ENCODE measurements at places on chromosomes 16 and 17.

DNA sequence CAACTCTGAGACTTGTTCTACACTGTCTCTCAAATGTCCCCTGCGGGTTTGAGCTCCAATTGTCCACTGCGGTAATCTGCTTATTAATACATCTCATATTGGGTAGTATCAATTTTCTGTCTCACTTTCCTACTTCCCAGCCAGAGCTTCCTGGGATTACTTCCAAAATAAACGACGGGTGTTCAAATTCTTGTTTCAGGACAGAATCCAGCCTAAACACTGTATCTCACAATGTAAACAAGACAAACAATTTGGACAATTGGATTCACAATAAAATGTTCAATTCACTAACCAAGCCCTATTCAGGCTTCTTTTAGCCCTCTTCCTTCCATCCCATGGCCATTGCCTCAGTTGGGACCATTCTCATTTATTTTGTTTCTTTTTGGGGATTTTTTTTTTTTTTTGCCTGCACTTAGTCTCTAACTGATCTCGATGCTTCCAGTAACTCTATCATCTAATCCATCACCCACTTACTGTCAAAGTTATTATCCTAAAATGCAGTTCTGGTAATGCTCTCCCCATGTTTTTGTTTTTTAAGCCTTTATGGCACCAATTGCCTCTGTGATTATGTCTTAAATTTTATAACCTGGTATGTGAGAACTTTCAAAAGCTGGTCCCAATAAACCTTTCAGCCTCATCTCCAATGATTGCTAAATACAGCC, 2.0 kb upstream of the VAT1L start:
- DNase-seq: no peak

GRCh38 chr17:29744121-29744520, 121.4 kb upstream of the CORO6 start:
- no peak for DNase-seq

DNA sequence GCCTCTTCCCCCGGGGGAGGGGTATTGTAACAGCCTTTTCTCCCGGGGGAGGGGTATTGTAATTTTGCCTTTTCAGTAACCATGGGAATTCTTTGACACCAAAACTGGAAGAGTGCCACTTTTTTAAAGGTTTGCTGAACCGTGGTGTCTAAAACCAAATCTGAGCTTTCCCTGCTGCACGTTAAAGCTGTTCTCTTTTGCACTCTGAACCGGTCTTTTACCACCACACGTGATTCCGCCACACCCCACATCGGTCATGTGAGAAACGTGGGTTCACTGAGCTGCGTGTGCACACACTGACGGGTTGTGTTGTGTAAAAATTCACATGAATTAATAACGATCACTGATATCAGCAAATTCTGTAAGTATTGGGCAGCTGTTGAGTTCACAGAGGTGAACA, 9.2 kb upstream of the ACSF3 start:
- DNase-seq: no peak

DNA sequence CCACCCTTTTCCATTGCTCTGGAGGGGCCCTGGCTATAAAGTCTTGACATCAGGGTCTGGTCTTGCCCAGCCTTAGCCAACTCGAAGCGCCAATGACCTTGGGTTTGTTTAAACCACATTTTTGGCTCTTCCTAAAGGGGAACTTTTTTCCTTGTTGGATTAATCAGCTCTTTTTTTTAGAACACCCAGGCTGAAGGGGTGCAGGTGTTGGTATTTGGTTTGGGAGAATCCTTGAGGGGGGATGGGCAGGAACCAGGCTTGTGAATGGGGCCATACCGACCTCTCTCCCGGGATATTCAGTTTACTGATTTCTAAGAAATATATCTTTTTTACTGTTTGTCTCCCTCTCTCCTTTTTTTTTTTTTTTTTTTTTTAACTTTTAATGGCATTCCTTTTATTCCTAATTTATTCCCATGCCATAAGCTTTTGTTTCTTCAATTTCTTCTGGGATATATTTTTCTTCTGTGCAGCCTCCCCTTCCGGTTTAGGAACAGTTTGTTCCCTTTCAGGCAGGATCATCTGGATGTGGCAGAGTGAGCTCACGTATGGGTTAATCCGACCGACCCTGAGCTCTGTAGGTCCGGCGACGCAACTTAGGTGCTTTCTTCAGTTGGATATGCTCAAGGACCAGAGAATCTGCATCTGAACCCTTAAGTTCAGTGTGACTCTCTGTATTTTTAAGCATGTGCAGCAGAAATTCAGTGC, 129.5 kb downstream of the ABCC6 start:
- DNase-seq: no peak

DNA sequence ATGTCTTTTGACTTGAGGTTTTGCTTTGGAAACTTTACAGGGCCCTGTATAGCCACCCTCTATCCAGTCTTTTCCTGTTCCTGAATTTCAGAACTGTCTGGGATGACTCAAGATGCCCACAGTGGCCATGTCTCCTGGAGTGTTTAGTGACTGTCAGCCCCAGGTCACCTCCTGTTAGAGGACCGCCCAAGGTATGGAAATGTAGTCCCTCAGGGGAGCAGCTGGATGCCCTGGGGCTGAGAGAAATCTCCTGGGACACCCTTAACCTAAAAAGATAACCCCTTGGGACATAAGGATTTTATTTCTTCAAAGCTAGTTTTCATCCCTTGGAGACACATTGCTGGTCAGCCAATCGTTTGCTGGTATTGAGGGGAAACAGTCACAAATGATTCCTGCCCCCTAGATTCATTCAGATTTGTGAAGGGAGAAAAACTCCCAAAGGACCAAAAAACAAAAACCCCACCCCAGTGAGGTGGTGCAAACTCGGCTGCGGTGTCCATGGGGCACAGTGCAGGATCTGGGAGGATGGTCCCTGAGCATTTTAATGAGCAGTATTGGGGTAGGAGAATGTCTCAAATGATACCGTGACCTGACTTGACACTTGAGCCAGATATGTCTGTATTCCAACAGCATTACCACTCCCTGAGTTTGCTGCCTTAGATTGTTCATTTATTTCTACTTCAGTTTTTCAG, 1.7 kb downstream of the ZNF267 start:
- DNase-seq: no peak
